GM12864 (cell line): ENCODE measurements at places on chromosomes 7 and 10.
A peak's percentile ranks its signal among the peaks of the same experiment; 100 is the strongest.

DNA sequence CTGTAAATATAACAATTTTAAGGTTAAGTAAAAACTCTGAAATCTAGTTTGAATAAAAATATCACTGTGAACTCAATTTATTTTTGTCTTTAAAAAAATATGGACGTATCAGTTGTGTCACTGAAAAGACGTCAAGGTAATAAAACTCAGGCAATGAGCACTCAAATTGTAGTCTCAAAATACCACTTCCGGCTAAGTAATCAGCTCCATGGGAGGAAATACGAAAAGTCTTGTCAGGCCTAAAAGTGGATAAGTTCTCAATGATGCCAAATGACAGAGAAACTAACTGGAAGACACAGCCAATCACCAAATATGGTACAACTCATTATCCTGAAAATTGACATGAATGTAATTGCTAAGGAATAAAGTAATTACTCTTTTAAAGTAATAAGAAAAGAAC is 719 bp downstream of the CALN1 start:
- DNase-seq, result no peak

DNA sequence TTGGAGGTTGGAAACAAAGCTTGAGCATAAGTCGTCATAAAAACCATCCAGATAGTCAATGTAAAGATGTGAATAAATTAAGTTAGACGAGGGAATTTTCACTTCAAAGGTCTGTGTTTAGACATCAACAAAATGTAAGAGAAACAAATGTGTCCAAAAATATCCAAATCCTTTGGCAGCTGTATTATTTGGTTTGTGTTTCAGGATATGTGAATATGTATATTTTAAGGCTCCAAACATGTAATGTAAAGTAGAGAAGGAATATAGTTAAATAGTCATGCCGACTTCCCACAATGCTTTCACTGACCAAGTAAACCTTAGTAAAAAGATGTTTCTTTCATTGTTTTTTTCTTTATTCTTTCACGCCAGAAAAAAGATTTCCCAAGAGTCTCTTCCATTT is 604.9 kb upstream of the NRP1 start:
- no peak for DNase-seq

DNA sequence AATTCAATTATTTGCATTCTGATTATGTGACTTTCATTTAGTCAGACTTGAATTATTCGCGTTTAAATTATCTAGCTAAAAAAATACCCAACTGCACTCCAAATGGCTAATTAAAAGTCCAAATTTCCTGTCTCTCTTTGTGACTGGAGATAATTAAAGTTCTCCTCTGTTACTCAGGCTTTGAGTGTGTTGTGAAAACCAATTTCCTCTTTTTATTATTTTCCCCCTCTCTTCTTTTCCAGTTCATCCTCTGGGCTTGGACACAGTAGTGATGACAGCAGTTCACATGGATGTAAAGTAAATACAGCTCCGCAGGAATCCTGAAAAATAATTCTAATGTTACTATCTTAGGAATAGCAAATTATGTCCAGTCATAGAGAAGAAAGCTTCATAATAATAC is 80.6 kb downstream of the SNX10 start:
- no peak for DNase-seq

DNA sequence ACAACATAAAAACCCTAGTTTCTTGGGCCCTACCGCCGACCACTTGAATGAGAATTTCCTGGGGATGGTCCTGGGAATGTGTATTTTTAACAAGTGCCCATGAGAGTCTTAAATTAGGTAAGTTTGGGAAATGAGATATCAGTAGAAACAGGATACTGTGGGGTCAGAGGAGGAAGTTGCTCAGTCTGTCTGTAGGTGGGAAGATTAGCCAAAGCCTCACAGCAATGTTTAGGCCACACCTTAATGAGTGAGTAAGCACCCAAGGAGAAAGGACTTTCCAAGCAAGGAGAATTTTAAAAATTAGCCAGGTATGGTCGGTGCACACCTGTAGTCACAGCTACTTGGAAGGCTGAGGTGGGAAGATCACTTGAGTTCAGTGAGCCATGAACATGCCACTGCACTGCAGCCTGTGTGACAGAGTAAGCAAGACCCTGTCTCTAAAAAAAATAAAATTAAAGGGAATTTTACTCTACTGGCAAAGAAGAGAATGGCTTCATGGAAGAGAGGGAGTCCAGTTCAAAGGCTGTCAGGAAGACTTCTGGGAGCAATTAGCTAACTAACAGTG is 31.9 kb downstream of the PAPSS2 start:
- DNase-seq, result no peak

DNA sequence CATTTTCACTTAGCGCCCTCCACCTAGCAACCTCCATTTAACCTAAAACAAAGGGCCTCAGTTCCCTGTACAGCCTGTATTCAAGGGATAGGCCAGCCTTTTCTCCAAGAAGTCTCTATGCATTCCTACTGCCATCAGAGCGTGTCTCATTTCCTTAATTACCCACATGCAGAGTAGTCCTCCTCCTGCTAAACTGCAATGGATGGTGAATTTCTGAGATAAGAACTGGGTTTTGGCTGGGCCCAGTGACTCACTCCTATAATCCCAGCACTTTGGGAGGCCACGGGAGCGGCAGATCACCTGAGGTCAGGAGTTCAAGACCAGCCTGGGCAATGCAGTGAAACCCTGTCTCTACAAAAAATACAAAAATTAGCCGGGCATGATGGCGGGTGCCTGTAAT is 71.1 kb upstream of the GPR158 start:
- no peak for DNase-seq

DNA sequence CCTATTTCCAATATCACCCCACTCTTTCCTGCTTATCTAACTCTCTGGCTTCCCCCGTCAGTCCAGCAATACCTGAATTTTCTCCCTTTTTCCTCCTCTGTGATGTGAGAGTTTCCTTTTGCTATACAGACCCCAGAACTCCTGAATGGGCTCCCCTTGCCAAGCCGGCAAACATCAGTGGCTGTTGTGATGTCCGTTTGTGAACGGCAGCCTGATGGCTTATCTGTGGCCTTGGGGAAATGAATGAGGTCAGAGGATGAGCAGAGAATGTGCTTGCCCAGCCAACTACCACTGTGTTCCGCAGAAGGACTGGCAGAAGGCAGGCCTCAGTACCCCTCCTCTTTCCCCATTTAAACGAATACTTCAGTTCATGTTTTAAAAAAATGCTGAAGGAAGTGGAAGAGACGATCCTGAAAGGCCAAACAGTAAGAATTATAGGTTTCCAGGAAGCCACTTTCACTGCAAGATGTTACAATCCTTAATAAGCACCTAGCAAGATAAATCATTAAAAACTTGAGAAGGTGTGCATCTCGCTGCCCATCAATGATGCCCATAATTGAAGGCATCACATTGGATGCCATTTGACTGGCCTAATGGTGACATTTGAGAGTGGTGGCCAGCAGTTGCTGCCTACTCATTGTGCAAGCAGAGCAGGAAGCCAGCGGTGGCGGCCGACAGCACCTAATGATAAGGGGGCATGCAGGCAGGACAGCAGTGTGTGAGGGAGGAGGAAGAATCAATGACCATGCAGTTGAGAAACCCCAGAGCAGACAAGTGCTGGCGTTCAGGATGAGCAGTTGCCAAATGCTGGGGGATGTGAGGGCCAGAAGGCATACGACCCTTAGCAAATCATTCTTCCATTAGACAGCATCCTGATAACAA is 31.5 kb downstream of the SLC18A2 start:
- DNase-seq, result no peak

- DNase-seq, result no peak
These were observed 1.1 kb downstream of the DENND11 start for GRCh38 chr7:141700848-141701371.

- DNase-seq, result no peak
These were observed 44.3 kb downstream of the PRR15 start for GRCh38 chr7:29607889-29608288.

GRCh38 chr10:23200997-23201652 is 9.0 kb downstream of the PTF1A start:
- no peak for DNase-seq

DNA sequence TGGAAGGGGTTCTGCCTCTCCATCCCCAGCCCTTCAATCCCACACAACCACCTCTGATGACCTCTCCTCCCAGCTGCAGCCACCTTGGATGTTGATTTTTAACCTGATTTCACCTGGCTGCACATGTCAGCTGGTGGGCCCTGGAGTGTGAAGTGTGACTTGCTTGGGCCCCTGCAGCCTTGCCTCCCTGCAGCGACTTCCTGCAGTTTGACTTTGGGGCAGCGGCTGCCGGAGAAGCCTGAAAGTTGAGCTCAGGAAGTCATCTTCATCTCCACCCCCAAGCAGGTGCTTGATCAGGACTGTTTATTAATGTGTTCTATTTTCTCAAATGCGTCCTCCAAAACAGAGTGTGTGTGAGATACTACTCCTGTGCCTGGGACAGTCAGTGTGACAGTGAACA is 675.2 kb upstream of the GALNT17 start:
- peak; percentile 18 for DNase-seq

DNA sequence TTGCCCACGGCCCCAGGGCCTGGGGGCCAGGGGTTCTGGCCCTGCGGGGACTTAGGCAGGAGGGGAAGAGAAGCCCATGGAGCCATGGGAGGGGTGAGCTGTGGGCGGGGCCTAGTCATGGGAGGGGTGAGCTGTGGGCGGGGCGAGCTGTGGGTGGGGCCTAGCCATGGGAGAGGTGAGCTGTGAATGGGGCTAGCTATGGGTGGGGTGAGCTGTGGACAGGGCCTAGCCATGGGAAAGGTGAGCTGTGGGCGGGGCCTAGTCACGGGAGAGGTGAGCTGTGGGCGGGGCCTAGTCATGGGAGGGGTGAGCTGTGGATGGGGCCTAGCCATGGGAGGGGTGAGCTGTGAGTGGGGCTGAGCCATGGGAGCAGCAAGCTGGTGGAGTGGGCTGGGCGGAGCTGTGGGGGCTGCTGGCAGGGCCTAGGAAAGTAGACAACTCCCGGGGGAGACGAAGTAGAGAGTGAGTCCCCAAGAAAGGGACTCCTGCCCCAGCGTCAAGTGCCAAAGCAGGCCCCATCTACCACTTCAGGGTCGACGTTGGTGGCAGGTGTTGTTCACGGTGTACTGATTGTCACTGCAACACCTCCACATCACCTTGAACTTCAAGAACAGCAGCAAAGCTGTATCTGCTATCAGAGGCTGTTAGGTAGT is 19.2 kb upstream of the TTYH3 start:
- DNase-seq, result no peak

DNA sequence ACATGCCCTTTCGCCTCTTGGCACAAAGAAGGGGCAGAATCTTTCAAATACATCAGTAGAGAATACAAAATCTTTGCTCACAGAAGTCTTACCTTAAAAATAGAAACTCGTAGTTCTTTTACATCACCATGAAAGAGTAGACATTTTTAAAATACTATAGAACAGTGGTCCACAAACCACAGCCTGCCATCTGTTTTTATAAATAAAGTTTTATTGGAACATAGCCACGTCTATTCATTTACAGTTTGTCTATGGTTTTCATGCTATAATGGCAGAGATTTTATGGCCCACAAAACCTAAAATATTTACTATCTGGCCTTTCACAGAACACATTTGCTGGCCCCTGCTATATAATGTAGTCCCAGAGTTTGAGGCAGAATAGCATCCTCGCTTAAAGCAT is 46.1 kb upstream of the CABCOCO1 start:
- DNase-seq, result no peak
